ENCODE measurements at places on chromosomes 3 and 15.

GRCh38 chr3:39095778-39096177 lies 11.6 kb downstream of the GORASP1 start:
- DNase-seq: no peak

DNA sequence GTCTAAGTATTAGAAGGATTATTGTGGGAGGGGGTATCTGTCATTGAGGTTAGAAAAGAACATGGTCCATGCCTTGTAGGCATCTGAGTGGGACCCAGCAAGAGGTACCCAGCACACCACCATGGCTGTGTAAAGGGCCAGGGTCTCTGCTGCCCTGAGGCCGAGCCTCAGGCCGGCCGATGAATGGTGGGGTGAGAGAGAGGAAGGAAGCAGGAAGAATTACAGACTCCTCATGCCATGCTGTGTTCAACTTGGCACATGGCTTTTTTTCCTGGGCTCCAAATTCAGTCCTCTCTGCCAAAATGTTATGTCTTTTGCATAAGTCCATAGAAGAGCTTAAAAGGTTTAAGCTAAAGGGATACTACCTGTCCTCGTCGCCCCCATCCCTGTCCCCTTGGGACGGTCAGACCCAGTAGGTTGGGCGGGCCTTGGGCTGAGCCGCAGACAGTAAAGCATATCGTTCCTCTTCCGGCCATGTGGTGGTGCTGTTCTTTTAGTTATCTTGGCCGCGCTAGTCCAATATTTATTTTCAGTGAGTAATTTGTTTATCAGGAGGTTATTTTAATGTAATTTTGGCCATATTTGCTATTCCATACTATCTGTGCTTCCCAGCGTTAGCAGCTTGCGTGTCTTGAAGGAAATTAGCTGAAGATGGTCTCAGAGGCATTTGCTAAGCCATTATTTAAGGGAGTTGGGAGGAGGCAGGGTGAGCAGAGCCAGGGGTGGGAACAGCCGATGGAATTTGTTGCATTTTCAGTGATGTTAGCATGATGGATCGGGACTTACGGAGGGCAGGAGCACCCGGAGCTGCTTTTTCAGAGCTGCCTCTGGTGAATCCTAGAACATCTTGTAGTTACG lies 152.4 kb downstream of the AGBL1 start:
- peak; percentile 22 for DNase-seq

DNA sequence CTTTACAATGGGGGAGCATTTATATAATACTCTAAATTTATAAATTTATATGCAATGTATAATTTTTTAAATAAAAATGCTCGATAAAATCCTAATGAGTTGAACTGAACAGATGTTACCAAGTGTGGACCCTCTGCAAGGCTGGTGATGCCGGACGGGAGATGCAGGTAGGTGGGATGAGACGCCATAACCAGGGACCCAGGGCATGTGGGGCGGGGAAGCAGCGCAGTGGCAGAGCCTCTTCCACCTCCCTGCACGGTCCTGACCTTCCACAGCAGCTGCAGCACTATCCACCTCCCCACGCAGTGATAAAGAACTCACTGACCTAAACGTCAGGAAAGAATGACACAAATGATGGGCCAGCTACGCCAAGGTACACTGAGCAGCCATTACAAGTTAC lies 12.8 kb downstream of the PCSK6 start:
- DNase-seq: no peak

GRCh38 chr15:33153548-33153947 lies 41.0 kb downstream of the FMN1 start:
- no peak for DNase-seq

GRCh38 chr15:39936187-39936586 lies 2.3 kb downstream of the EIF2AK4 start:
- DNase-seq: no peak

- no peak for DNase-seq
Measured at GRCh38 chr3:149271669-149272068, 50.0 kb upstream of the CP start.

GRCh38 chr3:48429317-48429959 lies 448 bp downstream of the PLXNB1 start:
- DNase-seq: peak; percentile 43

GRCh38 chr3:184016811-184017671 lies 643 bp downstream of the ABCC5 start:
- DNase-seq: peak; percentile 14

DNA sequence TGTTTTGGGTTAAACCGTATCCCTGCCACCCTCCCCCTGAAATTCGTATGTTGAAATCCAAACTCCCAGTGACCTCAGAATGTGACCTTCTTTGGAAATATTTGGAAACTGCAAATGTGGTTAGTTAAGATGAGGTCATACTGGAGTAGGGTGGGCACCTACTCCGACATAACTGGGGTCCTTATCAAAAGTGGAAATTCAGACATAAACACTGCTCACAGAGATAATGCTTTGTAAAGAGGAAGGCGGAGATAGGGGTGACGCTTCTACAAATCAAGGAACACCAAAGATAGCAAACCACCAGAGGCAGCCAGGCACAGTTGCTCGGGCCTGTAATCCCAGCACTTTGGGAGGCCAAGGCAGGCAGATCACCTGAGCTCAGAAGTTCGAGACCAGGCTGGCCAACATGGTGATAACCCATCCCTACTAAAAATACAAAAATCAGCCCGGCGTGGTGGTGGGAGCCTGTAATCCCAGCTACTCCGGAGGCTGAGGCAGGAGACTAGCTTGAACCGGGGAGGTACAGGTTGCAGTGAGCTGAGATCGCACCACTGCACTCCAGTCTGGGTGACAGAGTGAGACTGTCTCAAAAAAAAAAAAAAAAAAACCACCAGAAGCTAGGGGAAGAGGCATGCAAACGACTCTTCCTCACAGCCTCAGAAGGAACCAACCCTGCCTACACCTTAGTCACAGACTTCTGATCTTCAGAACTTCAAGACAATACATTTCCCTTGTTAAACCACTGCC lies 51.1 kb upstream of the CHD2 start:
- no peak for DNase-seq

- DNase-seq: no peak
Measured at GRCh38 chr15:58053315-58054153, 12.0 kb downstream of the ALDH1A2 start.

- no peak for DNase-seq
Measured at GRCh38 chr15:39205506-39206371, 375.1 kb upstream of the THBS1 start.

GRCh38 chr3:38247366-38248035 lies 18.1 kb upstream of the SLC22A13 start:
- no peak for DNase-seq

- no peak for DNase-seq
Measured at GRCh38 chr15:58641660-58642059, 107.8 kb downstream of the ADAM10 start.

GRCh38 chr3:123424999-123425712 lies 23.7 kb downstream of the ADCY5 start:
- no peak for DNase-seq

- DNase-seq: no peak
Measured at GRCh38 chr3:133384331-133385027, 15.4 kb upstream of the BFSP2 start.

DNA sequence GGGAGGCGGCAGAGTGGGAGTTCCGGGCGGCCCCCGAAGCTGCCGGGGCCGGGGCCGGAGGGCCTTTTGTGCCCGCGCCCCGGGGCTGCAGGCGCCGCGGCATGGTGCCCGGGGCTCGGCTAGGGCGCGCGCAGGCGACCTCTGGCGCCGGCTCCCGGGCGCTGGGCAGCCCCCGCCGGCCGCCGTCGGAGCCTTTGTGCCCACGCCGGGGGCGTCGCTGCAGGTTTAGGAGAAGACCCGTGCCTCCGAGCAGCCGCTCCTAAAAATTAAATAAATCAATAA lies 299 bp downstream of the PAQR9 start:
- DNase-seq: no peak

GRCh38 chr3:122458992-122459391 lies 43.1 kb upstream of the WDR5B start:
- DNase-seq: no peak

DNA sequence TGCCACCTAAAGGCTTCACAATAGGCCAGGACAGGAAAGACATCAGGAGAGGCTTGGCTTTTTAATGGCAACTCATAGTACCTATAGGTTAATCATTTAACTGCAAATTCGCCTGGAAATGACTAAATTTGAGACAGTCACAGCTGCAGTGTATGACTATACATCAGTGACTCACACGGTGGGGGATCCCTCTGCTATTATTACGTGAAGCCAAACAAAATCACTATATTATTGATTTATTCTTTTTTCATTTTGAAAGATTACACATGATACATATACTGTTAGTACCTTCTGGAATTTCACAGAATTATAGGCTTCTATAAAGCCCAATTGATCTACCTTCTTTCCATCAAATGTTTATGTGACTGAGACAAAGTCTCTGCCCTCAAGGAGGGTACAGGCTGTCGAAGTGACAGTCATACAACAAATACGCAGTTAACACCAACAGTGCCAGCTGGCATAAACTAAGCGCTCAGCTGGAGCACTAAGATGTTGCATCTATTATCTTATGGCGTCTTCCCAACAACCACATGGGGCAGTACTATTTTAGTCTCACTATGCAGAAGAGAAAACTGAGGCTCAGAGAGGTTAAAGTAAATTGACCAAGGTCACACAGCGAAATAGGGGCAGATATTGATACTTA lies 82.0 kb upstream of the LMOD3 start:
- no peak for DNase-seq

- no peak for DNase-seq
Measured at GRCh38 chr15:63133786-63134185, 12.1 kb downstream of the LACTB start.

DNA sequence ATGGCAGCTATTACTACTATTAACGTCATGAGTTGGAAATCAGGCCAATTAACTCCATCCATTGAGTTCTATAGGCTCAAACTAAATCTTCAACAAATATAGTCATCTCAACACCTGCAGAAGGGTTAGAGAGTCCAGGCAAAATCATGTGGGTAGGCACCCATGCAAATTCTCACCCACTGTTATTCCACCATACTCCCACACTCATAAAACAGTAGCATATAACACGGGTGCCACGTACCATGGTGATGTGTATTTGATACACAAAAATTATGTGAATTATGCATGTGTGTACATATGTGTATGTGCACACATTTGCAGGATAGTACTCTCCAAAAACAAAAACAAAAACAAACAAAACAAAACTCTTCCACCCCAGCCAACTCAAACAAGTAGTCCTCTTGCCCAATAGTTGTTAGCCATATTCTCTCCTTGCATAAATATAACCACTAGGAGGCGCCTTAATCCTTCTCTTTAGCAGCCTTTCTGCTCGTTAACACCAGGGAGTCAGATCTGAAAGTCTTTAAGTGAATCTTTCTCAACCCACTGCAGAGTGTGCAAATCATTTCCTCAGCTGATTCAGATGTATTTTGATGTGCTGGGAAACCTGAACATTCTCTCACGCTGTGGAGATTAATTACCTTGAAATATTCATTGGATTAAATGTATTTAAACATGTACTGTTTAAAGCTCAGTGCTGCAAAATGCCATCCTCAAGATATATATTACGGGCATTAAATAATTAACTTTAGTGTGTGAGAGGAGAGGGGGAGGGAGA lies 38.0 kb upstream of the COPB2 start:
- DNase-seq: no peak

- DNase-seq: no peak
Measured at GRCh38 chr3:37599779-37600178, 261.9 kb upstream of the CTDSPL start.

GRCh38 chr15:71678191-71678590 lies 132.2 kb upstream of the NR2E3 start:
- DNase-seq: no peak

DNA sequence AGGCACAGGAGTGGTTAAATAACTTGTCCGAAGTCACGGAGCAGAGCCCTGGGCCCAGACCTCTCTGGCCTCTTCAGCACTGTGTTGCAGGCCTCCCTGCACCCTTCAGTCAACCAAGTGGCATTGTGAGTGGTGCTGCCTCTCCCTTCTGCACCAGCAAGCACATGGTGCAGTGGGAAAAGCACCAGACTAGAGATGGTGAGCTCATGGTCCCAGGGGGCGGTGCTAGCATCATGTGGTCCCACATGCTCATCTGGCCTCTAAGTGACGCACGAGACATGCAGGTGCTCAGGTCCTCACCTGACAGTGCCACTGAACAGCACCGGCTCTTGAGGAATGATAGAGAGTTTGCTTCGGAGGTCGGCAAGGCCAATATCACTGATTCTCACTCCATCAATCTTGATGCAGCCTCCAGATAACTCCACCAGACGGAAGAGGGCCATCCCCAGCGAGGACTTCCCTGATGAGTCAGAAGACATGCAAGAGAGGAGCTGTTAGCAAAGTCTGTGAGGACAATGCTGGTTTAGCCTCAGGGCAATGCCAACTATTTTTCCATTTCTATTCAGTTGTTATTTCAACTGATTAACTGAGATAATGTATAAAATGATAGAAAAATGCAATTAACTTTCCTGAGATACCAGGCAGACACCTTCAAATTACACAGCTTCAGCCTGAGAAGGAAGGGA lies 53.1 kb upstream of the PARL start:
- DNase-seq: no peak

GRCh38 chr3:112360561-112360960 lies 27.6 kb downstream of the CD200 start:
- DNase-seq: no peak

GRCh38 chr3:197525706-197526105 lies 30.1 kb downstream of the BDH1 start:
- no peak for DNase-seq

- DNase-seq: no peak
Measured at GRCh38 chr3:131067983-131068382, 41.3 kb downstream of the NEK11 start.

DNA sequence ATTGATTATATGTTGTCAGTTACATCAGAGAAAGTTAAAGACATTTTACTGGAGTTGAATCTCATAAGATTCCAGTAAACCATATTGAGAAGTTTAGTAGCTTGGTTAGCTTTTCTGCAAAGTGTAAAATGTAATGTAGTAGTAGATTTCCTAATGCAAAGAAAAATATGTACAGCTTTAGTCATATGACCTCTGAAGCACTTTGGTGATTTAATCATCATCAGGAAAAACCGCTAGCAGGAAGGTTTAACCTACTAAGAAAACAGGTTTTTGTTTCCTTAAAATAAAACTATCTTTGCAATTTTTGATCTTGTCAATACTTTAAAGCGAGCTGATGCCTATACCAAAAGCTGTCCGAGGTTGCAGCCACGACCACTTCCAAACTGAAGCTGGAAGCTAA lies 364.6 kb upstream of the ZNF385D start:
- no peak for DNase-seq

DNA sequence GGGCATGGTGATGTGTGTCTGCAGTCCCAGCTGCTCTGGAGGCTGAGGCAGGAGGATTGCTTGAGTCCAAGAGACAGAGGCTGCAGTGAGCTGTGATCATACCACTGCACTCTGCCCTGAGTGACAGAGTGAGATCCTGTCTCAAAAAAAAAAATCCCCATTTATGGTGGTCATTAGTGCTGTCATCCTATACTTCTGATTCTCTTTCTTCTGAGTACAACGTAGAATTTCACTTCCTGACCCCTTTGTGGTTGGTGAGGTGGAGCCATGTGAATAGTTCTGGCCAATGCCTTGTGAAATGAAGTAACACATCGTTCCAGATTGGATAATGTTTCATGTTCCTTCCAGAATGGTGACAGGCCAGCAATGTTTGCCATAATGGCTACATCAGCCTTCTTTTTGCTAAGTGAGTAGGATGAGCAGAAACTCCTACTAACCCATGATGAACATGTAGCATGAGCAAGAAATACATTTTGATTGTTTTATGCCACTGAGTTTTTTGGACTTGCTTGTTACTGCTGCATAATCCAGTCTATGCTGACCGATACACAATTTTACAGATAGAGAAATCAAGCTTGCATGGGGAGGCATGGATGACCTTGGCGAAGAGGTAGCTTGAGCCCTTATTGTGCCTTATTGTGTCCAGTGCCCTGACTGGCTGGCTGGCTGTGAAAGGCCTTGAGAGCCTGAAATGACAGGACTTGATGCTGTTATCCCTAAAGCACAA lies 30.9 kb upstream of the TLE3 start:
- no peak for DNase-seq
